WTC11 (cell line): ENCODE measurements at places on chromosomes 2 and 18.
A peak's percentile ranks its signal among the peaks of the same experiment; 100 is the strongest.

- no peak for DNase-seq
Observed at GRCh38 chr18:79515944-79516351, 120.2 kb downstream of the NFATC1 start.

- DNase-seq, result no peak
Observed at GRCh38 chr18:12409469-12409868, 1.7 kb downstream of the PRELID3A start.

- no peak for DNase-seq
Observed at GRCh38 chr2:109427661-109428091, 186.1 kb downstream of the SEPTIN10 start.

DNA sequence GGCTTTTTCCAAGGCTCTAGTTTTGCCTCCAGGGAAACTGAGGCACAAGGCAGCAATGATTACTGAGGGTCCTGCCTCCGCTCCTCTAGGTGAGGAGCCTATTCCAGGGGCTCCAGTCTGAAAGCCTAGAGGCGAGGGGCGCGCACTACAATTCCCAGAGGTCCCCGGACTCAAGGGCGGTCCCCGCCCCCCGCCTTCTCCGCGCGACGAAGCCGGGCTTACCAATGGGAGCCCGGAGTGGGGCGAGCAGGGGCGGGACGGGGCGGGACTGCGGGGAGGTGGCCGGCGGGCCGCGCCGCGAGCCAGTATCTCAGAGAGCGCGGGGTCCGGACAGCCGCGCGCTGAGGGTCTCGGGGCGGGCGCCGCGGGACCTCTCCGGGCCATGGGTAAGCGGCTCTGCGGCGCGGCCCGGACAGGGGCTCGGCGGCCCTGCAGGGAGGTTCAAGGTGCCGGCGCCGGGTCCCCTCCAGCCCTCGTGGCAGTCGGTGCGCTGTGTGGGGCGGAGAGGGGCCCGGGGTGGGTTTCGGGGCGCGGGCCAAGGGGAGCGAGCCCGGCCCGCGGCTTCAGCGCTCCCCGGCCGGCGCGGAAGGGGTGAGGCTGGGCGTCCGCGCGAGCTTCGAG, at the start of gene ARID5A:
TSS of gene ARID5A (plus strand) at position 308 of the 621 bp plus-strand sequence. CDS start at position 383, 75 bp downstream.
- peak; percentile 96 for DNase-seq

DNA sequence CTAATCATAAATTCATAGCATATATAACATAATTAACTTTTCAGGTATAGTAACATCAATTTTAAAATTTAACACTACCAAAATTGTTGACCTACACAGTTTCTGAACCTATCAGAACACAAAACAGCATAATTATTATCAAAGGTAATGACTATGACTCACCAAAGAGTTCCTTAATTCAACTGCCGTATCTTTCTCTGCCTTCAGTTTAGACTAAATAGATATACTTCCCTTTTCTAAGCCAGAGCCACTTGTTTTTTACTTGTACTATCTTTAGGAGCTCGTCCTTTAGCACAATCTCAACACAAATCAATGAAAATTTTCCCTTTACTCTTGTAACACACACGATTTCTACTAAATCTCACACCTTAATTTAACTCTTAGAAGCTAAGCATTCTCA, 54.4 kb downstream of the CCDC88A start:
- no peak for DNase-seq

- DNase-seq, result no peak
Observed at GRCh38 chr2:195411219-195411687, 245.8 kb upstream of the SLC39A10 start.

- no peak for DNase-seq
Observed at GRCh38 chr2:28516950-28517349, 21.1 kb downstream of the PLB1 start.

- DNase-seq, result no peak
Observed at GRCh38 chr2:170292415-170292814, 114.5 kb downstream of the MYO3B start.

DNA sequence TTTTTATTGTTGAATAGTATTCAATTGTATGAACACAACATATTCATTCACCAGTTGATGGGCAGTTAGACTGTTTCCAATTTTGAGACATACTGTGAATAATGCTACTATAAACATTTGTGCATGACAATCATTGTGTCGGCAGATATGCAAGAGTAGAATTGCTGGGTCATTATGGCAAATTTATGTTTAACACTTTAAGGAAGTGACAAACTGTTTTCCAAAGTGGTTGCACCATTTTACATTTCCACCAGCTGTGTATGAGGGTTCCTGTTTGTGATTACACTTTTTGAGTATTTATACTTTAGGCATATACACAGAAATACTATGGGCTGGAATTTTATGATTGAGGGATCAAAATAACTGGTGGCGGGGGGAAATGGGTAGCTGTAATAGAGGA, 61.2 kb downstream of the MAP4K3 start:
- DNase-seq, result no peak

- DNase-seq, result no peak
Observed at GRCh38 chr2:19893520-19894133, 8.2 kb downstream of the TTC32 start.

GRCh38 chr2:109736177-109736827, 57.8 kb upstream of the RGPD5 start:
- peak; percentile 43 for DNase-seq

- peak; percentile 17 for DNase-seq
Observed at GRCh38 chr2:33215299-33215698, 261.1 kb upstream of the RASGRP3 start.

DNA sequence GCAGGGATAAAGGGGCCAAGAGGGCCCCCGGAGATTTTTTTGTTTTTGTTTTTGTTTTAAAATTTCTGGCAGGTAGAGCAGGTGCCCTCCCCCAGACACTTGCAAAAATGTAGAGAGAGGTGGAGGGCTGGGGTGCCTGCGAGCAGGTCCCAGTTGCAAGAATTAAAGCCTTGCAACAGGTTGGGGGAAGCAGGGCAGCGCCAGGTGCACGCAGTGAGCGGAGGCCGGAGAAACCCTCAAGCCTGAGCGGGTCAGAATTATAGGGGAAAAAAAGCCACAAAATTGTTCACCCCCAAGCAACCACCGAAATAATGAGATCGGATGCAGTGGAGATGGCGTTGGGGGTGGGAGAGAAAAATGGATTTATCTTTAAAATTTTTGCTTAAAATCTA, 527 bp downstream of the IGFBP5 start:
- DNase-seq, result no peak

GRCh38 chr2:182101263-182101662, 115.6 kb downstream of the PPP1R1C start:
- DNase-seq, result no peak

- DNase-seq, result peak; percentile 48
Observed at GRCh38 chr2:45013229-45014015, 4.2 kb upstream of the SIX2 start.

DNA sequence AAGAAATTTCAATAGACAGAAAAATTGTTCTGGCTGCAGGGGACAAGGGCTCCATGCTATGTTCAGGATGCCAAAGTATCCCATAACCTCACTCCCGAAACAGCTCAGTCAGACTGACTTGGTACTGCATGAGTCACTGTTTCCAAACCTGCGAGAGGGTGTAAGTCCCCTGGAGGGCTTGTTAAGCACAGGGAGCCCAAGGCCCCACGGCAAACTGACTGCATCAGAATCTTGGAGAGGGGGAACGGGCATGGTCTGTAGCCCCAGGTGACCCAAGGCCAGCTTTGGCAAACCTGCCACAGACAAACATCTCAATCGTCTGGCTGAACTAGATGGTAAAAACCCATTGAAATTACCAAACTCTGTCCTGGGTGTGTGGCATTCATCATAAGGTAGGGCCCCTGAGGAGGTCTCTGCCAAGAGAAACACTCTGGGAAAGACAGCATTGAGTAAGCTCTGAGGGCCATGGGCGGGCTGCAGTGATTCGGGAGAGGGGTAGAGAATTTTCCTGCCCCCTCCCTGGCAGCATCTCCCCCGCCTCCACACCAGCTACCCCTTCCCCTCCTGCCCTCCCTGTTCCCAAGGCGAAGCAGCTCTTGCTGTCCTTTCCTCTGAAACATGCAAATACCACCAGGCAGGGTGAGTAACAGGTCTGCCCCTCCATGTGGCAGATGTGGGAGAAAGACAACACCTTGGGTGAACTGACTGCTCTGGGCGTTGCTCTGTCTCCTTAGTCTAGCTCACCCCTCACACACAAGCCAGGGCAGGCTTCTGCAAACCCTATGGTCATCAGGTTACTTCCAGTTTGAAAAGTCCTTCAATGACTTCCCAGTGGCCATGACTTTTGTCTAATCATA, 274.7 kb upstream of the SIX2 start:
- no peak for DNase-seq

GRCh38 chr2:17043173-17043572, 377.5 kb upstream of the CYRIA start:
- DNase-seq, result no peak

DNA sequence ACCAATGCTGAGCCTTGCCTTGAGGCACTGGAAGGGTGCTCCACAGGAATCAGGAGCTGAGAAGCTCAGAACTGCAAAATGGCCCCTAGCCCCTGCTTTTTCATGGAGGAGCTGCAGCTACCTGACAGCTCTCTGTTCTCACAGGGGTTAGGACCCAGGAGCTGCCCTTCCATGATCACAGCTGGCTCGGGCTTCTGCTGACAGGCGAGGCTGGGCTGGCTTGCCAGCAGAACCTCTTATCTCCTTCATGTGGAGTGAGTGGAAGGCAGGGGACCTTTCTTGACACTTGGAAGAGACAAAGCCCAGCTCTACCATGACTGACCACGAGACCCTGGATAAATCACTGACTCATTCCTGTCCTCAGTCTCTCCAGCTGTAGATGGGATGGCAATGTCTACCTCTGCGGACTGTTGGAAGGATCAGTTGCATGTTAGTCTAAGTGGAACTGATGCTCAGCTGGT, 113.4 kb downstream of the CAPN13 start:
- no peak for DNase-seq

GRCh38 chr2:182506606-182507005, 79.8 kb upstream of the PDE1A start:
- DNase-seq, result no peak

GRCh38 chr2:209685963-209686362, 85.7 kb upstream of the UNC80 start:
- no peak for DNase-seq

- DNase-seq, result no peak
Observed at GRCh38 chr2:20273042-20273441, 48.1 kb upstream of the SDC1 start.

- DNase-seq, result no peak
Observed at GRCh38 chr2:225463449-225463848, 63.9 kb downstream of the NYAP2 start.

DNA sequence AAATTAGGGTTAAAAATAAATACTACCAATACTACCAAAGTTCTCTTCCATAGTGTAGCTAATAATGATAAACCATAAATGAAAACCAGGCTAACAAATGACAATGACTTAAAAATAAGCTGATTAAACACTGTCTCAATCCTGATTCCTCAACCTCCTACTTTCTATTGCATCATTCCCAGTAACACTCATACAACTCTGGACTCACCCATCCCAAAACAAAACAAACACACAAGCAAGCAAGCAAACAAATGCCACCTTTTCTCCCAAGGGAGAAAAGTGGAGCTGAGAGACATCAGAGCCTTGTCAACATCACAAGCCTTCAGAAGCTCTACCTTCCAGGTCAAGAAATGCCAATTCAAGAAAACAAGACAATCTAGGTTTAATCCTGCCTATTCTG, 620.7 kb downstream of the NYAP2 start:
- no peak for DNase-seq

DNA sequence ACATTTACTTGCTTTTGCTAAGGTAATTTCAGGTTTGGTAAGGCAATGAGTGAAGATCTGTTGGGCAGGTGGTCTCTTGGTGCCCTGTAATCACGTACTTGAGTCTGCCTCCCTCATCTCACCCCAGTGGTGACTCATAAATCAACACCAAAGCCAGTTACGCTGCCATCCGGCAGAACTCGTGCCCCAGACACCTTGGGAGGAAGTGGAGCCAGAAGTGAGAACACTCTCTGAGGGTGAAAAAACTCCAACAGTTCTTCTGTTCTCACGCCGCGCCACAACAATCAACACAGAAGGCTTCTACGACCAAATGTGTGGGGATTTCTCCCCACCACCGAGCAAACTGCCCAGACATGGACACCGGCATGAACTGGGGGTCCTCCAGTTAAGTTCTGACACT, 206.2 kb downstream of the ARL4C start:
- no peak for DNase-seq

GRCh38 chr2:126945118-126945517, 46.4 kb downstream of the TEX51 start:
- no peak for DNase-seq

DNA sequence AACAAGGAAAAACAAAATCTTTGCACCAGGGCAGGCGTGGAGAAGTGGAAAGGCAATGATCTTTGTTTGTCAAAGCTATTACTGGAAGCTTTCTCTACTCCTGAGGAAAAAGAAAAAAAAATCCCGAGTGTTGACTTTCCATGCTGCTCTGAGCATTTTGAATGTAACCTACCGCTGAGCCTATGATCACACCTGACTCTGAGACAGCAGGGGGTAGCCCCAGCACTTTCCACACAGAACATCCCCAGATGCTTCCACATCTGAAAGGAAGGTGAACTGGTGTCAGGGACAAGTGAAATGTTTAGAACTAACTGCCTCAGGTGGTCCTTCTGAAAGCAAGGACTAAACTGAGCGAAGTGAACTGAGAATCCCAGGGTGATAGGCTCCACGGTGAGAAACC, 1315.1 kb upstream of the DDX18 start:
- DNase-seq, result no peak

GRCh38 chr2:102520009-102520408, 47.0 kb downstream of the SLC9A4 start:
- DNase-seq, result peak; percentile 20

DNA sequence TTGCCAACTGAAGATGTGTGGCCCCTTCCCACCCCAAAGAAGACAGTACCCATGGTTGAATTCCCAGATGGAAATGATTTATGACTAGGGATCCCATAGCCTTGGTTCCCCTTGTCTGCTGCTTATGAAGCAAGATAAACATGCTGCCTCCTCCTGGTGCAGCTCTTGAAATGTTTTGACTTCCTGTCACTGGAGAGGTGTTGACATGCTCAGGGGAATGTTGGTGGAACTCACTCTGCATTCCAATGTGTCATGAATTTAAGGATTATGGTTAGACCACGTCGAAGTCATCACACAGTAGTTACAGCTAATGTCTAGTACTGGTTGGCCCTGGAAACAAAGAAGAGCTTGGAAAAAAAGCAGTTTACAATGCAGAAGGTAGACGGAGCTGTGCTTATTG, 69.0 kb upstream of the FAM110C start:
- DNase-seq, result no peak

DNA sequence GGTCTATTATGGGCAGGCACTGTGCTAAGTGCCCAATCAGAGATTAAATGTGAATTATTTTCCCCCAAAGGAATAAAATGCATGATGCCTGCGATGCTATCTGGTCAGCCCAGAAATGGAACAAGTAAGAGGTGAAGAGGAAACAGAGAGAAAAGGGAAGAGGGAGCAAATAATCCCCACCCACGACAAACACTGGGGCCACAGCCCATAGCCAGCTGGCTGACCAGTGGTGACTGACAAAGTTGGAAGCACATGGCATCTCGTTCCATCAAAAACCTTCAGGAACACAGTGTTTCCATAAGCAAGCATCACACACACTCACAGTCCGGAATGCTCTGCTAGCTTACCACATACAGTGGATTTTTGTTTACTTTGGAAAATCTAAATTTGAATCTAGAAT, 21.1 kb upstream of the COX7A2L start:
- no peak for DNase-seq
